Stimulated activated CD8-positive, alpha-beta memory T cell treated with anti-CD3 and anti-CD28 coated beads, Interleukin-4, amount 100 ng/mL, for 4 hours (primary cell): ENCODE measurements at places on chromosomes 6 and 20.

GRCh38 chr6:144607998-144608735 is 323.0 kb downstream of the UTRN start:
- no peak for DNase-seq

DNA sequence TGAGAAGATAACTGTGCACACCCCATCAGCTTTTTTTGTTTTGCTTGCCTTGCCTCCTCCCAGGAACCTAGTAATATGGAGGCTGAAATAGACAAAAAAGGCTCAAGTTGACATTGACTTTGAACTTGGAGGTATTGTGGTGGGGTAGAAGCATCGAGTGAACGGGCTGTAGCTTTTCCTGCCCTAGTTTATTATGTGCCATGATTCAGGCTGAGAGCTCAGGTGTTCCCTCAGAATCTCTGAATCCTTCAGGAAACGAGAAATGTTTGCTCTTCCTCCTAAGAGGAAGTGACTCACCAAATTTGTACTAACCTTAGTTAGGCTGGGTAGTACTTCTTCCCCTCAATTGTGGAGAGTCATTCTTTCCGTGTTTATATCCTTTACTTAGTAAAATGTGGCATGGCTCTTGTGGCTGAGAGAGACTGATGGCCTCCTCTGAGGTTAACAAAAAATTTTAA is 98.8 kb downstream of the SASH1 start:
- DNase-seq: no peak

DNA sequence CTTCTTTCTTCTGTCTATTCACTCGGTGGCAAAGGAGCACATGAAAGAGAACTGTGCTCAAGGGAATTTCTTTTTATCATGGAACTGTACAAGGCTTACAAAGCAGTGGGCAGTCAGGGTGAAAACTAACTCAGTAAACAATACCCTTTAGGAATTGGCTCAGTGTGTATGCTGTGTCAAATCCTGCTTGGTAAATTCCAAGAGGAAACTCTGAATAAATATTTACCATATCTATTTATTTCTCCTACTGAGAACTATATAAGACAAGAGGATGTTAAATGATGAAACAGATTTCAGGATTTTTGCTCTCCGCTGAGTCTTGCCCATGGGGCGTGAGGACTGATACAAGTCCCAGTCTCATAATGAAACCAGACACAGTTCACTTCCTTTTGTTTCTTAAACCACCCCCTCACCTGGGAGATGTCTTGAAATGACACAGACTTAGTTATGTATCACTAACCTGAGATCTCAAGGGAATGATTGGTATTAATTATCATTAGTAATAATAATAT is 188.8 kb downstream of the BACH2 start:
- no peak for DNase-seq

GRCh38 chr6:37354526-37355384 is 972 bp downstream of the RNF8 start:
- no peak for DNase-seq

GRCh38 chr6:37048851-37049757 is 43.6 kb downstream of the FGD2 start:
- DNase-seq: peak; percentile 53

- no peak for DNase-seq
These were observed 844 bp downstream of the TAGAP start for GRCh38 chr6:159043947-159044346.

DNA sequence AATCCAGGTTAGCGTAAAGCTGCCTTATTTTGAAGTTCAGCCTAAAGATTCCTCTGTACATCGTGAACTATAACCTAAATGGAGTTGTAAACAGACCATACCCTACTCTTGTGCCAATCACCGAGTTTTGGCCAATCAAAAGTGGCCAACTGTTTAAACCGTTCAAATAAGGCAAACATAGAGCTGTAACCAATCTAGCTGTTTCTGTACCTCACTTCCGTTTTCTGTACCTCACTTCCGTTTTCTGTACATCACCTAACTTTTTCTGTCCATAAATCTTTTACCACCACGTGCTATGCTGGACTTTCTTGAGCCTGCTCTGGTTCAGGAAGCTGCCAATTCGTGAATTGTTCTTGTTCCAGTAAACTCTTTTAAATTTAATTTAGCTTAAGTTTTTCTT is 39.7 kb downstream of the LBP start:
- DNase-seq: no peak

- DNase-seq: peak; percentile 57
These were observed 16.1 kb downstream of the BPIFB1 start for GRCh38 chr20:33299111-33299603.

- no peak for DNase-seq
These were observed 73.9 kb upstream of the SOX4 start for GRCh38 chr6:21519642-21520041.

DNA sequence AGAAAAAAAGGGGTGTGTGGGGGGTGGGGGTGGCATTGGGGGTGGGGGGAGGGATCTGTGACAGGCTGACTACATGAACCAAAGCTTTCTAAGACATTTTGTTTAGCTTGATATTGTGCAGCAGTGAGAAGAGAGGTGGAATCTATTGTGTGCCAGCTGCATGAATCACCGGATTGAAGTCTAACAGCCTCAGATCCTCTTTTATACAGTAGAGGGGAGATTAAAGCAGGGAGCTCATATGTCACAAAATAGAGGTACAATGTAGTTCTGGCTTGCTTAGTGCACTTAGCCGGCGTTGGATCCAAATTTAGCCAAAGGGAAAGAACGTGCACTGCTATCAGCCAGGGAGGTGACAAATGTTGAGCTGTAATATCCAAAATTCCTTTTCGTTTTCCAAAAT is 404.2 kb upstream of the CITED2 start:
- no peak for DNase-seq

GRCh38 chr20:11274141-11274594 is 600.4 kb upstream of the JAG1 start:
- no peak for DNase-seq

DNA sequence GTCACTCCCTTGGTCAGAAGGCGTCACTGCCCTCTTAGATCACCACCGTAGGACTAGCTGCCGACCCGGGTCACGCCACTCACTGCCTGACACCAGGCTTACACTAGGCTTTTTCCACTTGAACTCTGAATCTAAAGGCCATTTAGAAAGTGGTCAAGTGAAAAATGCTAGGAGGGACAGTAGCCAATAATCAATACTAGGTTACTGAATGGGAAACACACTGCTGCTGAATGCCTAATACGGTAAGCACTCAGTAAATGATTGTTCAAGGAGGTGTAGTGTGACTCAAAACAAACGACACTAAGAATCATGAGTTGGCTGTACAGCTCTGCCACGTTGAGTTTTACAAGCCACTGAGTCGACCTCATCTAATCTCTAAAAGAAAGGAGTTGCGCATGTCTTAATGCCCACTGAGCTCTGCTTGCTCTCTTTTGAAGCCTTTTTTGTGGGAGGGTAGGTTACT is 760 bp upstream of the IBTK start:
- no peak for DNase-seq

- DNase-seq: no peak
These were observed 597 bp downstream of the ADA start for GRCh38 chr20:44650771-44651433.

DNA sequence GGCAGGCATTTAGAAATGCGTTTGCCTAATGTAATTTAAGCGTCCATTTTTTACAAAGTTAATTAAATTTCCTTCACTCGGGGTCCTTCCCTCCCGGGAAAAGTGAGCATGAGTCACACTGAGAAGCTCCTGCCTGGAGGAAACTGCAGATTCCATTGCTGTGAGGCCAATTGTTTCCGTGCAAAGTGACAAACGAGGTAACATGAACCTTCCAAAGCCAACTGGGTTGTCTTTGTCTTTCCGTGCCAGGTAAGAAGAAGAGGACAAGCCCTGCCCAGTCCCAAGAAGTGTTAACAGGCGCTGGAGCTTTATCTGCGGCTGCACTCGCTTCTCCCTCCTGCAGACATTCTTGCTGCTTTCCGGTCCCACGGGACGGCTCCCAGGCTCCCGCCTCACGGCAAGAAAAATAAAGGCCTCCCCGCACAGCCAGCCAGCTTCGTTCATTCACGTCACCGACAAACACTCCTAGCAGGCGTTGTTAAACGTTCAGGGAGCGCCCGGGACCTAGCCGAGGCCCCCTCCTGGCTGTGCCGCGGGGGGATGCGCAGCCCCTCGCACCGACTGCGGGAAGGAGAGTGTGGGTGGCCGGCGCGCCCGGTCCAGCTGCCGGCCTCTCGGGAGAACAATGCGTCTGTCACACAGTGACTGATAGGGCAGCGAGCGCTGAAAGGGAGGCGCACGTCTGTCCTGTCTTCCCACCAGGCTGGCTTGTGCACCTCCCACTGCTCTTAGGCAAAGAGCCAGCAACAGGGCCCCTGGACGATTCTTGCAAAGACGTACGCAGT is 61.5 kb upstream of the HDDC2 start:
- DNase-seq: no peak

GRCh38 chr6:8492536-8493133 is 57.3 kb upstream of the SLC35B3 start:
- no peak for DNase-seq

DNA sequence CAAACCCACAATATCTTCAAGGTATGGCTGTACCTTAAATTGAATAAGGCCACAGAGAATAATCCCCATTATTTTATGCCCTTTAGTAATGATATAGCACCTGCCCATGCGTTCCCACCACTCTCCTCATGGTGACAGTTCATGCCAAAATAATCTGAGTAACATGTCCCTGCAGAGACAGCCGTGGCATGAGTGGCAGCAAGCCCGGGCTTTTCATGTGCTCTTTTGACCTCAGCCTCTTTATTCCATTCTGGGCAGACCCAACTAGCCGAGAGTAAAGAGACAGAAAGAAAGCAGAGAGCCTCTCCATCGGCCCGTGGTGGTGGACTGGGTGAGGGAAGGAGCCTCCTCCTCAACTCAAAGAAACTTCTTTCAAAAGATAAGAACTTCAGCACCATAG is 19.9 kb upstream of the POPDC3 start:
- DNase-seq: no peak

- no peak for DNase-seq
These were observed 73.2 kb downstream of the BCKDHB start for GRCh38 chr6:80179695-80180094.

DNA sequence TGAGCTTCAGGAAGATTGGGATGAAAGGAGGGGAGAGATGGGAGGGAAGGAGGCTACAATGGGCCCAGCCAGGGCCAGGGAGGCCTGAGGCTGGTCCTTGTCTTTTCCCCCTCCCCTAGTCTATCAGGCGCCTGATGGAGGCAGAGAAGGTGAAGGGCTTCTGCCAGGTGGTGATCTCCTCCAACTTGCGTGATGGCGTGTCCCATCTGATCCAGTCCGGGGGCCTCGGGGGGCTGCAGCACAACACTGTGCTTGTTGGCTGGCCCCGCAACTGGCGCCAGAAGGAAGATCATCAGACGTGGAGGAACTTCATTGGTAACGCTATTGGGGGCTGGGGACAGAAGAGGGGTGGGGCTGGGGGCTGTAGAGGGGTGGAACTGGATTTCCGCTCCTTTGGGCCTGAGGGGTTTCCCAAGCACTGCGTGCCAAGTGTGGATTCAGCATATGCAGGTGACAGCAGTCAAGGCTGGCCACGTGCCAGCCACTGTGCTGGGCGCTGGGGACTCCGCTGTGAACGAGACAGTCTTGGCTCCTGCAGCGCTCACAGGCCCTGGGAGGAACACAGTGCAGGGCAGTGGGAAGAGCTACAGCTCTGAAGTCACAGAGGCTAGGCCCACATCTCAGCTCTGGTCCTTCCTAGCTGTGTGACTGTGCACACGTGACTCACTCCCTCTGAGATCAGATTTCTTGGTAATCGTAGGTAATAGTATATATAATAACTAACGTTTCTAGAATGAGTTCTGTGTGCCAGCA is 22.7 kb downstream of the SLC12A5 start:
- DNase-seq: no peak
